ENCODE measurements at places on chromosomes 11 and 22. TPM values are rescaled to one million over a fixed set of nuclear protein-coding genes. Genes with fewer than 3 reads are reported as not detected.

GRCh38 chr11:66559866-66560676, 8.3 kb downstream of the CTSF start:
- DNase-seq, result no peak

- DNase-seq, result no peak
These were observed 19.5 kb upstream of the WNT7B start for GRCh38 chr22:45996241-45997076.

GRCh38 chr11:102419181-102419580, 33.4 kb downstream of the TMEM123 start:
- DNase-seq, result no peak

DNA sequence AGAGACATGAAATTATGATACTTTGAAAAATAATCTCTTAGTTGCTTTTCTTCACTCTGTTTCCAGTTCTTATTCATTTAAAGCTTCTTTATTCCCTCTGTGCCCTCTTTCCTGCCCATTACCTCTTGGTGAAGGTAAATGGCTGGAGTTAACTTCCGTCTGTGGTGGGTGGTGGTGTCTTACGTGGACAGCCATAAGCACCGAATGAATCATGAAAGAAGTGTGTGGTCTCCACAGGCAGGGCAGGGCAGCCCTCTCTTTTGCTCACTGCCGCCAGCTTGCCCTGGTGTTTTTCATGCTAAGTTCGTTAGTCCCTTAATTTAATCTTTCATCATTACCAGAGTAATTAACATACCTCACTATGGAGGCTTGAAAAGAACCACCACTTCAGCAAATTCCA, 98.7 kb upstream of the SORL1-AS1 start:
- DNase-seq, result no peak

DNA sequence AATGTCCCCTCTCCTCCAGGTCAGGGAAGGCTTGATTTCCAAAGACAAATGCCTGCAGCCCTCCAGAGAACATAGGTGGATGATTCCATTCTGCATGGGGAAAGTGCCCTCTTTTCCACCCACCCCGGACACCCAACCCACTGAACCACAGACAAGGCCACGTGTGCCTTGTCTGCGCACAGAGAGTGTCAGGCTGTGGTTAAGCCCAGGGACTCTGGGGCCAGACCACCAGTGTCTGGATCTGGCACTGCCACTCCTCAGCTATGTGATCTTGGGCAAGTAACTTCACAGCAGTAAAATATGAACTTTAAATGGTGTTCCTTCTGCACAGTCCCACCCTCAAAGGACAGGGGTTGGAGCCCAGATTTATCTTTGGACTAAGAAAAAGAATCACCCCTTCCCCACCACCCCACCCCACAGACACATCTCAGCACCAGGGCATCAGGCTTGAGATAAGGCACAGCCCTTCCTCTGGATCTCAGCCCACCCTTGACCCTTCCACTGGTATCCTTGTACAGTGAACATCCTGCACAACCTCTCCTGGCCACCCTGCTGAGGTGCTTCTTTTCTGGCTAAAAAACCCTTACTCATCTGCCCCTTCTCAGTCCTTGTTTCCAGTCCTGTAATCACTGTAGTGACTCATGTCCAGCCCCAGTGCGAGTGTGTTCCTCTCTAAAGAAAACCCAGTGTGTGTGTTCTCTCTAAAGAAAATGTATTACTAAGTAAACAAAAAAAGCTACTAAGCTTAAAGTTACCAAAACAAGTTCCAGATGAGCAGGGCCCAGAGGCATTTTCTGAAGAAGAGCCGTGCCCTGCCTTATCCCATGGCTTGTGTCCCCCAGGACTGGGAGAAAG, 1.9 kb upstream of the PTGDR2 start:
- no peak for DNase-seq

DNA sequence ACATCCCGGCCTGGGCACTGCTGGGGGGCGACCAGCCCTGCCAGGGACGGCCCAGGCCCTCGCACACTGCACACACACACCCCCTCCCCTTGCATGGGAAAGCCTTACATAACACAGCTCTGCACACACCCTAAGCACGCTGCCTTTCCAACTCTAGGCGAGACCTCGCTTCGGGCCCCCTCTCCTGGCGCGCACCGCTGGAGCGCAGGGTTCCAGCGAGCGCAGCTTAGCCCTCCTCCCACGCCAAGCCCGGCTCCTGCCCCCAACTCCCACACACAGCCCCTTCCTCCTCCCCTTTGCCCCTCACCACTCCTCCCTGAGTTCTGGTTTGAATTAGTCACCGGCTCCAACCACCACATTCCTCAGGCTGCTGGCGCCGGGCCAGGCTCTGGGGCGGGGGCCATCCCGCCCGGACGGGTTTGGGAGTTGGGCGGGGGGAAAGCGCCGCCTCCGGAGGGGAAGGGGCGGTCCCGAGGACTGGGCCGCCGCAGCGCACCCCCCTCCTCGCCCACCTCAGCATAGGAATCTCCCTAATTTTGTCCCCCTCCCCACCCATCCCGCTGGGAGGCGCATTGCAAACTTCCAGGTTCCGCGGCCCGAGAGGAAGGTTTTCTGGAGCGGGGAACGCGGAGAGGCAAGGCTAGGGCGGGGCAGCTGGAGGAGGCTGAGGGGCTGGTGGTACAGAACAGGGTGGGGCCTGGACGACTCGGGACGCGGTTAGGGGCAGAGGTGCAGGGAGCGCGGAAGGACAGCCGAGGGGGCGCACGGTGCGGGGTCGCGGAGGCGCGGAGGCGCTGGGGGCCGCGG, 966 bp downstream of the AHNAK start:
- DNase-seq, result peak; percentile 48

DNA sequence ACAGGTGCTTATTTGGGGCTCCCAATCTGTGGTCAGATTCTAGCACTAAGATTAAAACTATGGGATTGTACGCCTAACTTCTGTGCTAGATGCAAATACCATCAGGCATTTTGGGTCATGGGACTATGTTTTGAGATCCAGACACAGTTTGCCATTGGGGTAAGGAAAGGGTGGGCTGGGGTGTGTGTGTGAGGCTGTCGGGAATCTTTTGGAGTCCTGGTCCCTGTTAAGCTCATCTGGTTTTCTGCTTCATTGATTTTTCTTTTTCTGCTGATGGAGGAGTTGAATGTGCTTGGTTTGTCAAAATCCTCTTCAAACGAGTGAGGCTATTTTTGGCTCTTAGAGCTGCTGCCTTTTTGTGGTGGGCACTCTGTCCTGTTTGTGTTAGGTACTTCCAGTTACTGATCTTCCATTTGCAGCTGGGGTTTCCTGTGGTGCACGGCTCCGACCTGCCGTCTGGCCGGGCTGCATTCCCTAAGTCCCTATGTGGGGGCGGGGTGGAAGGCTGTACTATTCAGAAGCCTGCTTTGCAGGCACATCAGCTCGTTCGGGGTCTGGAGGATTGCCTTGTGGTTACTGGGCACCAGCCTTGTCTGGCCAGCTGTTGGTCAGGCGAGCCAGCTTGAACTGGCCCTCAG, 2.9 kb downstream of the BCR start:
- DNase-seq, result no peak

DNA sequence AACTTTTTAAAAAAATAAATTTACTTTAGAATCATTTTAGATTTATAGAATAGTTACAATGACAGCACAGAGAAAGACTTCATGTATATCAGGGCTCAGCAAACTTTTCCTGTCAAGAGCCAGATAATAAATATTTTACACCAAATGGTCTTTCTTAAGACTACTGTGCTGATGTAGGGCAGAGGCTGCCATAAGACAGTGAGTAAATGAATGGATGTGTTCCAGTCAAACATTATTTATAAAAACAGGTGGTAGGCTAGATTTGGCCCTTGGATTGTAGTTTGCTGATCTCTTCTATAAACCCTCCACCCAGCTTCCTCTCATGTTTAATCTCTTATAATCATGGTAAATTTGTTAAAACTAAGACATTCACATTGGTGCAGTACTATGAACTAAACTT, 33.0 kb downstream of the CECR2 start:
- DNase-seq, result no peak

DNA sequence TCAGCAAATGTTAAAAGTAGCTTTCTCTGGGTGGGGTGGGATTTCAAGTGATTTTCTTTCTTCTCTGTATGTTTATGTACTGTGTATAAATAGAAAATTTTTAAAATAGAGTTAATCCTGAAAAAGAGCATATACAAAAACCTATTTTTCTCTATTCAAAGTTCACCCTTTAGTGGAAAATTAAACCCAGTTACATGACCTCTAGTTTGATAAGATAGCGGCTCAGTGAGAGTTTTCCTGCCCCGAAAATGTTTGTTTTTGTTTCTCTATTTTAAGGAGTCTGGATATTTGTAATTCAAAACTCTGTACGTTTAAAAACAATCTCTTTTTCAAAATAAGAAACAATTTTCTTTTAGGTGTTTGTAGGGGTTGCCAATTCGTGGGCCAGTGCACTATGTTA, 42.1 kb upstream of the PITPNB start:
- DNase-seq, result no peak

DNA sequence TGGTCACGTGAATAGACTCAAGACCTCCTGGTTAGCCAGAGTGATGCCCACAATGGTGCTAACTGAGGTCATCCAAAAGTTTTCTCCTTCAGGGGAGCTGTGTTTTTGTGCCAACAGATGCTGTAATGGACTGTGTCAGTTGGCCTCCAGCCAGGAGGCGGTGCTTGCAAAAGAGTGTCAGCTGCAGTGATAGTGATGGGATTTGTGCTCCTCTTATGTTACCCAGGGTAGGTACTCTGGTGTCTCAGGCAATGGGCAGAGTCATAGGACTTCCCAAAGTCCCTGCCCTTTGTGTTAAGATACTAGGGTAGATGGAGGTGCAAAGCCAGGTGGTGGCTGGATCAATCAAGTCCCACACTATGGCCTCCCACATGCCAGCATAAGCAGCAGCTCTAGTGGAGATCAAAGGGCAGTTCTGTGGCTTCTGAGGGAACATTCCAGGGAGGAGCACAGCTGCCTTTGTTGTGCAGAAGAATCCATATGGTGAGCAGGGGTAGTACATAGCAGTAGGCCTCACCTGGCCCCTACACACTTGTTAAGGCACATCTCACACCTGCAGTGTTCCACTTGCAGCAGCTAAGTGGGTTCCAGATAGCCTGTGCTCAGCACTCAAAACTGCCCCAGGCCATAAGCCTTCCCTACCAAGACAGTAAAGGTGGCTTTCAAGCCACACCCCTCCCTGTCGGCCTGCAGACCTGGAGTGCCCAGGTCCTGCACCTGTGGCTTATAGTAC, 9.4 kb upstream of the FANCF start:
- DNase-seq, result no peak

DNA sequence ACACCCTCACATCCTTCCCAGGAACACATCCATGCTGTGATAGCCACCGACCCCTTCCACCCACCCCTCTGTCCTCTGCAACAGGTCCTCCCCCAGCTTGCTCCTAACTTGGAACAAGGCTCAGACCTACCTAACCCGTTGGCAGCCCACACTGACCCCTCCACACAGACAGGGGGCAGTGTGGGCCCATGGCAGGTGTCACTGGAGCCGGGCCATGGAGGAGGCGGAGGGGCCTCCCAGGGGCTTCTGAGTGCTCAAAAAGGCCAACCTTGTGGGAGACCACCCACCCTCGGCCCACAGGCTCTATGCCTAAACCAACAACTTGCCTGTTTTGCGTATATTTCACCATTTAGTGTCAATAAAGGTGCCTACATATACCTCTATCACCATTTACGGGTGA, 57.0 kb downstream of the CERK start:
- no peak for DNase-seq

DNA sequence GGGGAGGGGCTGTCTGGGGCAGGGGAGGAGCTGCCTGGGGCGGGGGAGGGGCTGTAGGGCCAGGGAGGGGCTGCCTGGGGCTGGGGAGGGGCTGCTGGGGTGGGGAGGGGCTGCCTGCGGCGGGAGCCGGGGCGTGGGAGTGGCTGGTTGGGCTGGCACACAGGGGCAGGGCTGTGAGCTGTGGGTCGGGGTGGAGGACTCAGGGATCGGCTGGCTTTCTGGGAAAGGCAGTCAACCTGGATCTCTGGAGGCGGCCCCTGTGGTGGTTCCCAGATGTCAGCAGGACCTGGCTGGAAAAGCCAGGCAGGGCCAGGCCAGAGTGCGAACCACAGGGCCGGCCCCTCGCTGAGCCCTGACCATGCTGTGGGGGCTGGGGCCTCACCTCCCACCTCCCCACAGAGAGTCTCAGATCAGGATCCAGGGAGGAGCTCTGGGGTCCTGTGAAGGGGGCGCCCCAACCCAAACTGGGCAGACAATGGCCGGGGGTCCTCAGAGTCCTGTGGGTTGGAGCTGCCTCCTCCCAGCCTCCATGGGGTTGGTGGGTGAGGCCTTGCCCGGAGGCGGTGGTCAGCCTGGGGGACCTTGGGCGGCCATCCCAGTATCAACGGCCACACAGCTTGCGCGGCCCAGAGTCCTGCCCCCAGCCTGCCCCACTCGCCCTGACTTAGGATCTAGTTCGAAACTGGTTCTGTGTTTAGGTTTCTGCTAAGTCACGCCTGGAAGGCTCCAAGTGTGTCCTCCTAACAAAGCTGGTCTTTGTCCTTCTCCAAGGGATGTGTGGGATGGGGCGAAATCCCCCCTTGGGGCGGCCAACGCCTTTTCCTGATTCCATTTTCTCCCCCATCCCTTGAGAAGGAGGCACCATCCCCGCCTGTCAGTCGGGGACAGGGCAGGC, 1.9 kb downstream of the MUC5B start:
- peak; percentile 5 for DNase-seq

OR6A2 gene
- not detected for total RNA-seq

EP300 gene
- 174 TPM for total RNA-seq

NELL1 gene
- total RNA-seq, result not detected

SCN3B gene
- not detected for total RNA-seq

INS gene
- not detected for total RNA-seq

NUP50 gene
- 89.3 TPM for total RNA-seq

GAL3ST1 gene
- not detected for total RNA-seq
